Fibroblast of skin of scalp (primary cell): ENCODE measurements at places on chromosomes 2 and 18.
A peak's percentile ranks its signal among the peaks of the same experiment; 100 is the strongest.

DNA sequence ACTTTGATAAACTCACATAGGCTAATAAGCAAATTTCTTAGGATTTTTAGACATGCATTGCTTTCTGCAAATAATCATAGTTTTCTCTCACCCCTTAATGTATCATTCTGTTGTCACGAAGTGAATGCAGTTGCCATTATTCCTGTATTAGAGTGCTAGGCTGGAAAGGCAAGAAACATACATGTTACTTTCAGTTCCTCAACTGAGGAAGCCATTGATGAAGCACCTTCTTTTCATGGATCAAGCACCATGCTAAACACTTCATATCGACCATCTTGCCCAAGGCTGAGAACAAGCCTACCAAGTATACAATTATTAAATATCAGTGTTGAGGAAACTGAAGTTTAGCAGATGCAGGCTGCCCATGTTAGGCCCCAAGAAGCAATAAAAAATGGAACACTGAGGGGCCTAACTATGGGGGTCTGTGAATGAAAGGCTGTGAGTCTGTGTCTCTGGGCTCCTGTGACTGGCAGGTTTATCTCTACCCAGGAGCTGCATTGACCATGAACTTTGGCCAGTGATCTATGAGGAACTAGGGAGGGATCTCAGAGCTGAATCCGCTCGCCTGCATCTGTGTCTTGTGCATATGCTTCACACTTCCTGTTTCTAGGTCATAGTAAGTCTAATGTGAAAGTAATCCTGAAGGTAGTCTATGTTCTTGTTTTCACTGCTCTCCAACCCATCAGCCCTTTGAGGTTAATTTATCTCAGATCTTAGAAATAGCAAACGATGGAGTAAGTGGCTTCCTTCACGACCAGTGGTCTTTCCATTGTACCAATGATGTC lies 16.0 kb upstream of the TSPYL6 start:
- DNase-seq = no peak

GRCh38 chr18:59783138-59783537 lies 85.9 kb upstream of the CCBE1 start:
- peak; percentile 83 for DNase-seq

GRCh38 chr2:226631671-226632070 lies 167.9 kb downstream of the IRS1 start:
- DNase-seq = no peak

GRCh38 chr2:8376603-8377410 lies 305.0 kb upstream of the ID2 start:
- DNase-seq = peak; percentile 57

GRCh38 chr18:39453356-39453755 lies 1887.8 kb upstream of the CELF4 start:
- DNase-seq = no peak

DNA sequence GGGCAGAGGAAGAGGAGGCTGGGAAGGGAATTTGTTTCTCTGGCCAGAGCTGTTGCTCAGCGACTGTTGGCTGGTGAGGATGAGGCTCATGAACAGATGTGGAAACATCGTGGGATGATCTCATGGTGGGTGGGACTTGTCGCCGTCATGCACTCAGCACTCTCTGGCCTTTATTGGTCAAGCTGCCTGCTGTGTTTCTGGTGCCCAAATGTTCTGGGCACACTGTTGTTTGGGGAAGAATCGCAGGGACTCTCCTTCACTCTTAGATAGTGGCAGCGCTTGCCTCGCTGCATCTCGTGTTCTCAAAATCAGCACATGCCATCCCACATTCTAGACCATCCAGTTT lies 145.6 kb downstream of the AGAP1 start:
- peak; percentile 75 for DNase-seq

GRCh38 chr2:129828792-129829191 lies 150.7 kb upstream of the RAB6C start:
- no peak for DNase-seq
